ENCODE measurements at places on chromosomes 12 and 14.

DNA sequence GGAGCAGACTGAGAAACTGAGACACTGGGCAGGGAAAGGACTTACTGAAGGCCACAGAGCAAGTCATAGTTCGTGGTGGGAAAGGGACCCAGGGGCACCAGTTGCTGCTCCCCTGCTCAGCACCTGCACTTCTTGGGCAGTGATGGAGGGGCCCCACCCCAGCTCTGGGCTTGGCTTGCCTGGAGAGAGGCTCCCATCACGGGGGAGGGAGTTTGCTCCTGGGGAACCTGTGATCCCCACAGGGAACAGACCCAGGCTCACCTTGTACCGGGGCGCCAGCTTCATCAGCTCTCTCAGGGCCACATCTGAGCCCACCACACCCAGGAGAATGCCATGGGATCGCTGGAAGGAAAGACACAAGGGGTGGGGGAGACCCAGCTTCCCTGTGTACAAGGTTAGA, 39.8 kb downstream of the CACNA2D4 start:
- DNase-seq = no peak

DNA sequence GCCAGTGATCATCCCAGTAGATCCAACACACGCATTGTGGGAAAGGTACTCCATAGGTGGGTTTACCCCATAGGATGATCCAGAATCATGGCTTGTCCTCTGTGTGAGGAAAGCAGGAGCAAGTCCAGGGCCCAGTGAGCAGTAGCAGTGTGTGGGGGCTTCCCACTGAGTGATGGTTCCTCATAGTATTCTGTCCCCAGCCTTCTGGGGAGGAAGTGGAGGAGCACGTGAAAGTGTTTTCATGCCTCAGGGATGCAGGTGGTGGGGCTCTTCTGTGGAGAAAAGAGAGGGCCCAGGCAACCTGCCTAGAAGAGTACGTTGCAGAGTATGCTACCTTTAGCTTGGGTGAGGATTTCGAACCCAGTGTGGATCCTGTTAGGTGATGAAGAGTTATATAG, 56.5 kb downstream of the SUSD6 start:
- no peak for DNase-seq

DNA sequence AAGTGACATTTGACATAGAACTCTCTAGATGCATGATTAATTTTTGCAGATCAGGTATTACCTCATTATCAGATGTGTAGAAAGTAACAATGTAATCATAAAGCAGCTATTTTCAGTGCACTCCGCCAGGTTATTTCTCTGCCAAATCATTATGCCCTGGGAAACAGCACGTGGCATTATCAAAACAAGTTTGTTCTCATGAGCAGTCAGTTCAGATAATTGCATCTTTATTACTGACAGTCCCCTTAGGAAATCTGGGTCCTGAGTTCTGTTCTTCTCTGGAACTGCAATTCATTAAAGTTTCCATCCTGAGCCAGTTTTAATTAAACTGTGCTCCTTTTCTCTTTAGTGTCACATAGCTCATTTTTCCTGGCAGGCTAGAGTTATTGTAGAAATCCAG, 94.7 kb upstream of the KRR1 start:
- DNase-seq = no peak

DNA sequence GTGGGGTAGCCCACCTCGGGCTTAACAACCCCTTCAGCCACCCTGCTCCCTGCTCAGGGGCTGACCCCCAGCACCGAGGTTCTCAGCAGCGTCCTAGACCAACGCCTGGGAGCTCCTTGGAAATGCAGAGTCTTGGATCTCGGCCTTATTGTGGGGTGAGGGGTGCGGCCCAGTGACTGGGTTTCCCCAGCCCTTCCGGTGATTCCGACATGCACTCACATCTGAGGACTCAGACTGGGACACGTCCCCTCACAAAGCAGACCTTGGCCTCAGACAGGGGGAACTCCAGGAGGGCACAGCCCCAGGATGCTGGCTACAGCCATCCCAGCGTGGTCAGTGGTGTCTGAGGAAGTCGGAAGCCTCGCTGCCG, 117.7 kb downstream of the RFLNA start:
- DNase-seq = no peak

- DNase-seq = no peak
These were observed 611.1 kb downstream of the AACS start for GRCh38 chr12:125676366-125676765.

DNA sequence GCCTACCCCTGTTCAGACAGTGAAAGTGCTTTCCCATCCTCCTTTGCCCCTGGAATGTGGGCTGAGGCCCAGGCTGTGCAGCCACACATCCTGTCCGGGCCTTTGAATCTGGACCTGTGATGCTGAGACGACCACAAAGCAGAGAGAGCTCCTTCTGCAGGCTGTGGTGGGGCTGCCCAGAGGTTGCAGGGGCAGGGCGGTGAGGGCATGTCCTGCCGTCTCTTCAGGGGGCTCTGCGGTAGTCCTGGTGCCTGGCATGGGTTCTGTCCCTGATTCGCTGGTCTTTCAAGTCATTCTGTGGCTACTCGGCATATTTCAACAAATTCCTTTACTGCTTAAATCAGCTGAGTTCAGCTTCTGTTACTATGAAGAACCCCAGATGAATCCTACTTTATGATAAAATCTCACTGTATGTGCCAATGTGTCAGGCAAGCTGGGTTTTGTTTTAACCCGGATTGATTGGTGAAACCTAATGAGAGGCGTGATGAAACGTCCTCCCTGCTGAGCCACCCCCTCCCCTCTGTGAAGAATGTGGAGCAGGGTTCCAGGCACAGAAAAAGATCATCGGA, 63.4 kb upstream of the DICER1 start:
- DNase-seq = no peak

- DNase-seq = no peak
These were observed 2.5 kb downstream of the PPP1R12A start for GRCh38 chr12:79932357-79932756.

- no peak for DNase-seq
These were observed 72.7 kb upstream of the HECTD1 start for GRCh38 chr14:31280132-31280870.

- DNase-seq = no peak
These were observed 77.7 kb downstream of the FLRT2 start for GRCh38 chr14:85607651-85608081.

- DNase-seq = no peak
These were observed 24.3 kb downstream of the MAPK1IP1L start for GRCh38 chr14:55075628-55076175.
